ENCODE measurements at places on chromosomes 11 and 22.

- no peak for DNase-seq
Measured at GRCh38 chr11:104148074-104148473, 15.9 kb downstream of the PDGFD start.

DNA sequence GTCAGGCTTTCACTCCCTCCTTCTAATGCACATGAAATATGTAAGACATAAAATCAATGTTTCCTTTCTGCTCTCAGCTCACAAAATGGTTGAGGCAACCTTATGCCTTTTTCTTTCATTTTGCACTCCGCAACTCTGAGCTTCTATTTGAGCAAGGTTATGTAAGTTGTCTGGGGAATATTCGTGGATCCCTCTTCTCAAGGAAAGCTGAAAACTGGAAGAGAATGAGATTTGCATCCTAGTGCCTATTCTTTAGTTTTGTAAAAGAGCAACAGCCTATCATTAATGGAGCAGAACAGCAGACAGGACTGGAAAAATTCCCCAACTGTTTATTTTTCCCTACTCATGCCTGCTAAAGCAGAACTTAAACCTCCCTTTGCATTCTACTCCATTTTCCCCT lies 141.7 kb downstream of the FAM76B start:
- no peak for DNase-seq

GRCh38 chr11:16632295-16633200 lies 105.9 kb upstream of the C11orf58 start:
- peak; percentile 62 for DNase-seq

DNA sequence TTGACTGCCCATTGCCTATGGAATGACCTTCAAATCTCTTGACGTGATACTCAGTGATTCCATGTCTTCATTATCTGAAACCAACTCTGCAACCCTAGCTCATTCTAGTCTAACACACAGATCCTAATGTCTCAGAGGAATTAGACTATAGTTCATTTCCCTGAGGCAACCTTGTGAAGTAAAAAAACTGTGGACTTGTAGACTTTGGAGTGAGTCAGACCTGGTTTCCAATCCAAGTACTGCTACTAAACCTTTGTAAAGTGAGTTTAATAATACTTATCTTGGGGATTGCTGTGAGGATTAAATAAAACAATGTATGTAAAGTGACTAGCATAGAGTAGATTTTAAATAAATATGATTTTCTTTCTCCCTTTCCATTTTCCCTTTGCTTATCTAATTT lies 226.1 kb downstream of the BLID start:
- no peak for DNase-seq

DNA sequence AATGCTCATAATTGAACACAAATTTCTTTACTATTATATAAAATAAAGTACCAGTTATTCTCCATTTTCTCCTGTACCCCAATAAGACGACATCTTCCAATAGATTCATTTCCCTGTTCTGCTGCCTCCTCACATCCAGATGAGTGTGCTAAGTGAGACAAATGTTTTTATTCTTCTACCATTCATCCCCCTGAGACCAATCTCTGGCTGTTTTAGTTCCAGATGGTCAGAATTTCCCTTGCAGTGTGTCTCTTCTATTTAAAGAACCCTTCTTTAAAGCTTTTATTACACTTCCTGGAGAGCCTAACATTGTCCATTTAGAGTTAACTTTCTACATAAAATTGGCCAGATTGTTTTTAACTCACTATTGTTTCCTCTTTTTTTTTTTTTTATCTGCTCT lies 41.2 kb upstream of the GLYATL1 start:
- no peak for DNase-seq

DNA sequence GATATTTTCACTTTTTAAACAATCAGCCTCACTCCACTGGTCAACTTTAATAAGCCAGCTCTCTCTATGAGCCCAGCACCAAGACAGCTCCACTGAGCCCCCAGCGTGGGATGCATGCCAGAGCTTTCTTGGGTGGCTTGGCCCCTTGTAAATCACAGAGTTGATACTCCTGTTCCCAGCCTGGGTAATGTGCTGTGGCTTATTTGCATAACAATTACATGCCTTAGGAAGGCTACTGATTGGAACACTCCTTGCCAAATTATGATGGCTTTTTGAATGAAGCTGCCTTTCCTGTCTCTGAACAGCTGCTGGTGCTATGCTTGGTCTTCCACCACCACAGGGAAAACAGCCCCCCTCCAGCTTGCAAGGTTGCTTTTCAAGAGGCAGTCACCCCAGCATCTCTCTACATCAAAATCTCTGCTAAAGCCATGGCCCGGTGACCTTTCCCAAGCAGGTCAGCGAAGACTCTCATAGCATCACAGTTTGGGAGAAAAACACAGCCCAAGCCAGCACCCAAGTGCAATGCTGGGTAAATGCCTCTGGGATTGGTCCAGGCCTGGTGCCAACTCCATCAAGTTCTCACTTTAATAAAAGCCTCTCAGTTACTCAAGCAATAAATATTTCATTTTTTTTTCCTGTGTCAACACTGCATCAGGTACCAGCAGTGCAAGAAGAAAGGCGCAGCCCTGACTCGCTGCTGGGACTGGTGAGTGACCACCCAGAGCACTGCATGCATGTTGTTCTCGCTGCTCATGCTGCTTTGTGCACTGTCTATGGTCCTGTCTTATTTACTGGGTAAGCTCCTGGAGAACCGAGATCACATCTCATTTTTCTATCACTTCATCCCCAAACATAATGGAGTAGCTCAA lies 549.3 kb downstream of the OPCML start:
- DNase-seq, result no peak

DNA sequence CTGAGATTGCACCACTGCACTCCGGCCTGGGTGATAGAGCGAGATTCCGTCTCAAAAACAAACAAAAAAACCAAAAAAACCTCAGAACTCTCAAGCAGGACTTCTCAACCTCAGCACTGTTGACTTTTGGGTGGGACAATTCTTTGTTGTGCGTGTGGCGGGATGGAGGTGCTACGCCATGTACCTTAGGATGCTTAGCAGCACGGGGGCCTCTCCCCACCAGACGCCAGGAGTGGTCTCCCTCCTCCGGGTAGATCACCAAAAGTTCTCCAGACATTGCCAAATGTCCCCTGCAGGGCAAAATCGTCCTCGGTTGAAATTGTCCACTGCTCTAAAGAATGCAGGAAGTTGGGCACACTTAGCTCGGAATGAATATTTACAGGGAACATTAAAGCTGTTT lies 26.9 kb upstream of the ATXN10 start:
- no peak for DNase-seq

DNA sequence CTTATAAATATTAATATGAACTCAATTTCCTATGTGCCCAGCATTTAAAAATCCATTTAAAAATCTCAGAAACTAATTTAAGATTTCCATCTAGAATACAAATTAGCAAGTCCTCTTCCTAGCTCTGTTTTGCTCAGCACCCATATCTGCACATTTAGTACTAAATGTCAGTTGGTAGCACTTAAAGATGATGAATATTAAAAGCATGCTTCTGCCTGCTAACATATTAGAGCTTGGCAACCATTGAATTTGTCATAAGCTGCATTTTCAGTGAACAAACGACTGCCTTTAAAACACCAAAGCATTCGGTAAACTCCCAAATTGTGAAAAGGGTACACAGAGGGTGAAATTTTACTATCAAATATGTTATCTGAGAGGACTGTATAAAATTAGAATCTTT lies 177.7 kb downstream of the CADM1 start:
- DNase-seq, result no peak

GRCh38 chr22:28095316-28096095 lies 176.4 kb upstream of the PITPNB start:
- no peak for DNase-seq

DNA sequence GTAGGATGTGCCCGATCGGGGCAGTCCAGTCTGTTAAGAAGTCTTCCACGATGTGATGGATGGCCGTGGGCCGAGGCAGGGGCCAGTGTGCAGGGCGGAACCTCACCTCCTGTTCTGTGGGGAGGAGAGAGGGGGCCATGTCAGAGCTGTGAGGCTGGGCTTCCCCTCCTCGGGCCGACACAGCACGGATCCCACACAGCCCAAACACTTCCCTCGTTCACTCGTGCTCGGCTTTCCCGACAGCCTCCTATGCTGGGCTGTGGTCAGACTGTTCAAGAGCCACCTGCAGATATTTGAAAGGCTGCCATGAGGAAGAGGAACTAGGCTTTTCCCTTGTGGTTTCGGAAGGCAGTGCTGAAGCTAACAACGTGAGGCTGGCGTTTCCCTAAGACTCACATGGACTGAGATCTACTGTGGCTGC lies 12.3 kb upstream of the TXN2 start:
- DNase-seq, result peak; percentile 67

DNA sequence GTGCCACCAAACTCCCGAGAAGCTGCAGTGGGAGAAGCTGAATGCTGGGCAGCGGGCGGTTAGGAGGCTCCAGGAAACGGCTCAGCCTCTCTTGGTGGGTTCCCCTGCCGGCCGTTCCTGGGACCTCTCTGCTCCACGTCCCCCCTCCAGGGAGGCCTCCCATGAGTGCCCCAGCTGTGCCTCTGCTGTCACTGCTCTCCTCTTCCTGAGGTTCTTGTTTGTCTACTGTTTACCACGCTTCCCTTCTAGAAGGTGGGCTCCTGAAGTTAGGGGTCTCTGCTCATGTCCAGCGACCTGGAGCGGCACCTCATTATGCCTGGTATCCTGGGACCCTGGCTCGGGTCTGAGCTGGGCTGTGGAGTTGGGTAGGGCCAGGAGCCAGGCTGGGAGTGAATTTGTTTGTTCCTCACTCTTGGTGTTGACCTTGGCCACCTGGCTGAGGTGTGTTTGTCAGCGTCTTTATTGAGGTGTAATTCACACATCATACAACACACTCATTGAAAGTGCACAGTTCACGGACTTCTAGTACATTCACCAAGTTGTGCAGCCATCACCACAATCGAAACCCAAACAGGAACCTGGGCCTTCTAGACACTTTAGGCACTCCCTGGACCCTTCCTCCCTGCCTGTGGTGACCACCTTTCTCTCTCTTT lies 37.8 kb upstream of the GRAMD4 start:
- no peak for DNase-seq

DNA sequence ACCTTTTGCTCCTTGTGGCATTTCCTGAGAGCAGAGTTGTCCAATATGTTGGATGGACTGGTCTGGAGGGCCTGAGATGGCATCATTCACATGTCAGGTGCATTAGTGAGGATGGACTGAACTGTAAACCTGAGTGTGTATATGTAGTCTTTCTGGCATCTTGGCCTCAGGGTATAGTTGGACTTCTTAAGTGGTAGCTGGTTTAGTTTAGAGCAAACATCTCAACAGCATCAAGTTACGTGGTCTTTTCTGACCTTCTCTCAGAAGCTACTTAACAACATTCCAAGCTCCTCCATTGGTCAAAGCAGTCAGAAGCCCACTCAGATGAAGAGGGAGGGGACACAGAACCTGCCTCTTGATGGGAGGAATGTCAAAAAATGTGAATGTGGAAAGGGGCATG lies 829.9 kb downstream of the METTL15 start:
- DNase-seq, result no peak

DNA sequence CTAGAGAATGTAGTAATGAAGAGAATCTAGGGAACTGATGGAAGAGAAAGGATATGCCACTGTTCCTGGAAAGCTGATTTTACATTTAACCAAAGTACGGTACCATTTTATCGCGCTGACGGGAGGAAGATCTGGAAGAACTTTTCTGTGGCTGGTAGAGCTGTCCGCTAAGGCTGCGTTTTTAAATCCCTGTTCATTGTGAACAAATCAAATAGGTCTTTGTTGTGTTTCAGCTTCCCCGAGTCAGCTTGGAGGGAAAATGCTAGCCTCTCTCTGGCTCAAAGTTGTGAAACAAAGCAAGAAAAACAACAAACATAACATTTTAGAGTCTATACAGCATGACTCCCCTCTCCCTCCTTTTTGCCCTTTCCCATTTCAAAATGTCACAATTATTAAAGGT lies 34.4 kb downstream of the FBXO7 start:
- no peak for DNase-seq

DNA sequence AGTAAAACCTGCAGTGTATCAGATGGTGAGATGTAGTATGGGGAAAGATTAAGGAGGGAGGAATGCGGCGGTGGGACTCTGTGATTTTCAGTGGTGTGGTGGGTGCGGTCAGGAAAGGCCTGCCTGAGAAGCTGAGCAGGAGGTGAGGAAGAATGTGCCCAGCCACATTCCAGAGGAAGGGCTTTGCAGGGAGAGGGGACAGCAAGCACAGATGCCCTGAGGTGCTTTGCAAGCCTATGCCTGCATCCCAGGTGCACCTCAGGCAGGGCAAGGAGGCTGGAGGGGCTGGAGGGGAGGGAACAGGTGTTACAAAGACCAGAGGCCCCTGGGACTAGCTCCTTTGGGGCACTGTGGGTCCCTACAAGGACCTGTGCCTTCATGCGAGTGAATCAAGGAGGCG lies 42.1 kb downstream of the MYO7A start:
- DNase-seq, result no peak

- DNase-seq, result no peak
Measured at GRCh38 chr11:69371731-69372588, 78.0 kb downstream of the MYEOV start.

DNA sequence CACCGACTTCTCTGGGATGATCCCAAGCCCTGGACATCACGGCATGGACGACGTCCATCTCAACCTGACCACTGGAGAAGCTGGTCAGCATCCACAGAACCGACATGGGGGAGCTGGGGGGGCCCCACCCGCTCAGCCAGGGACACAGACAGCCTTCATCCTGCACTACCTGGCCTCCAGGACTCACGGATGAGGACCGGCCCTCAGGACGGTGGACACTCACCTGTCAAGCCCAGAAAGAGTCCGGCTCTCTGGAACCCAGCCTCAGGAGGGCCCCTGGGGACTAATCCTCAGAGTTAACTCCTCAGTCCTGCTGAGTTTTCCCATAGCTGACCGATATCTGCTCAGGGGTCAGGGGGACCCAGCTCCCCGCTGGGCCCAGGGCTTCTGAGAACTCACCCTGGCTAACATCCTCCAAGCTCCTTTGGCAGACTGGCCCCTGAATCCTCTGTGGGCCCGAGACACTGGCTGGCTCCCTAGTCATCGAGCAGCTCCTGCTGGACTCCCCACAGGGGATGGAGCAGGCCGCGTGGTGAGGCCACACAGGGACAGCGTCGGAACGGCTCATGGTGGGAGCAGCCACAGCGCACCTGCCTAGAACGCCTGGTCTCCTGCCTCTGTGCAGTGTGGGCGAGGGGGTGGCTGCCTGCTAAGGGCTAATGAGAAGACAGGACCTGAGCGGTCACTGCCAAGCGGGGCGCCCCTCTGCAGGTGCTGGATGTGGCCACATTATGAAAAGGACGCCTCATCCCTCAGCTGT lies 649.2 kb downstream of the BRD1 start:
- no peak for DNase-seq

- no peak for DNase-seq
Measured at GRCh38 chr11:120562806-120563425, 51.4 kb downstream of the GRIK4 start.

DNA sequence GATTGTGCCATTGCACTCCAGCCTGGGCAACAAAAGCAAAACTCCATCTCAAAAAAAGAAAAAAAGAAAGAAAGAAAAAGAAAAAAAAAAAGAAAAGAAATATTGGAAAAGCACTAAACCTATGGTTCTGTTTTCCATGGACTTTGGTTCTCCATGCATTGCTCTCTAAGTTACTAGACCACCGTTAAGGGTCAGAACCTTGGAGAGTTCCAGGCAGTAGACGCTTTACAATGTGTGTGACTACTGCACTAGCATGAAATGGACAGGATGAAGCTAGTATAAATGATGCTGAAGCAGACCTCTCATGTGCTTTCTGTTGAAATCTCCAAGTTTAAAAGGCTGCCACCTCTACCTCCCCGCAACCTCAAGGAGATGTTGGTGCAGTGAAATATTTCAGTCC lies 63.5 kb downstream of the SIK2 start:
- DNase-seq, result peak; percentile 67

All from hematopoietic multipotent progenitor cell treated with erythropoietin and hydrocortisone succinate and interleukin-3 and kit ligand, for 6 days (in vitro differentiated cells).